ENCODE measurements at places on chromosomes 6 and 20.
A peak's percentile ranks its signal among the peaks of the same experiment; 100 is the strongest.

GRCh38 chr6:129860908-129861665, at the start of gene TMEM244:
Gene TMEM244 (minus strand): TSS chr6:129861315. CDS start chr6:129861188, 127 bp downstream.
- DNase-seq = peak; percentile 16

DNA sequence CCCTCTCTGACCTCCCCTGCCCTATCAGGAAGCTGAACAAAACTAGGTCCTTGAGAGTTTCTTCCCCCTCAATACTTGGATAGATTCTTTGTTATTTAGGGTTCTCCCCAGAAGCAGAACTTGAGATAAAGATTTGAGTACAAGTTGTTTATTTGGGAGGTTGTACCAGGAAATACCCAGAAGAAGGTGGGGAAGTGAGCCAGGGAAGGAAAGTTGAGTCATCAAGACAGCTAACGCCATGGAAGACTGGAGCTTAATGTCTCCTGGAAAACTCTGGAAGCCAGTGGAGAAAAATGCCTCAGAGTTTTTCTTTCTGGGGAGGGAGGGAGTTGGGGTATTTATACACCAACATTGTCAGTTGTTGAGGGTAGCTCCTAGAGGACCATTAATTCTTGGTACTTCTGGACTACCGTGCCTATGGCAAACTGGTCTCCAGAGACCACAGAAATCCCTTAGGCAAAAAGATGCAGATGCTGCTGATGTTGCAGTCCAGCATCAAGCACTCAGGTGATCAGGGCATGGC, 102.6 kb upstream of the ZFP64 start:
- DNase-seq = no peak

DNA sequence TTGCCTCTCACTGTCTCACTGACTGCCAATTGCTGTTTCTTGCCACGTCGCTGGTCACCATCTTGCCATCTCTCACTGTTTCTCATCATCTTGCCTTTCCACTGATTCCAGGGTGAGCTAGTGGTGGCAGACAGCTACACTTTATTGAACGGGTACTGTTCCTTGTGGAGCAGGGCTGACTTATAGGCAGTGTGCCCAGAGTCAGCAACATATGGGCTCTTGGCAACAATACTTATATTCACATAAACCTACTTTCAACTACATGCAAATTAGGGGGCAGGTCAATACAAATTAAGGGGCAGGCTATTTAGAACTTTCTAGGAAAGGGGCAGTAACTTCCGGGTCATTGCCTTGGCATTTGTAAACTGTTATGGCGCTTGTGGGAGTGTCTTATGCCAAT, 186.2 kb upstream of the SYNDIG1 start:
- no peak for DNase-seq

- no peak for DNase-seq
Observed at GRCh38 chr6:137227871-137228302, 8.7 kb upstream of the IFNGR1 start.

DNA sequence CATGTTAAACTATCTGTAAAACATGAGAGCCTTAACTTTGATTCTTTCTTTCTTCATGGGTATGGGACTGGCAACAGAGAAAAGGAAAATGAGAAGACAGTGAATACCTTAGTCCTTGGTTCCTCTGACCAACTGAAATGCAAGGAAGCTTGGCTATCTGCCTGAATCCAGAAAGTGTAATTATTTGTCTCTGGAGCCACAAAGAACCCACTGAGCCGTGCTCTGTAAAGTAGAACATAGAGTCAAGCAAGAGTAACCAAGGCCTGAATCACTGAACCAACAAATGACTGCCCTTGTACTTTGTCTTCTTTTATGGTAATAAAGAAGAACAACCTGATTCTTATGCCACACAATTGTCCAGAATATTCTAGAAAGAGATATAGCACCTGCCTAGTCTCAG, 27.6 kb downstream of the PKHD1 start:
- no peak for DNase-seq

GRCh38 chr6:164258421-164258820, 843.9 kb downstream of the QKI start:
- DNase-seq = no peak

GRCh38 chr20:5222919-5223634, 93.7 kb downstream of the PROKR2 start:
- DNase-seq = peak; percentile 74

DNA sequence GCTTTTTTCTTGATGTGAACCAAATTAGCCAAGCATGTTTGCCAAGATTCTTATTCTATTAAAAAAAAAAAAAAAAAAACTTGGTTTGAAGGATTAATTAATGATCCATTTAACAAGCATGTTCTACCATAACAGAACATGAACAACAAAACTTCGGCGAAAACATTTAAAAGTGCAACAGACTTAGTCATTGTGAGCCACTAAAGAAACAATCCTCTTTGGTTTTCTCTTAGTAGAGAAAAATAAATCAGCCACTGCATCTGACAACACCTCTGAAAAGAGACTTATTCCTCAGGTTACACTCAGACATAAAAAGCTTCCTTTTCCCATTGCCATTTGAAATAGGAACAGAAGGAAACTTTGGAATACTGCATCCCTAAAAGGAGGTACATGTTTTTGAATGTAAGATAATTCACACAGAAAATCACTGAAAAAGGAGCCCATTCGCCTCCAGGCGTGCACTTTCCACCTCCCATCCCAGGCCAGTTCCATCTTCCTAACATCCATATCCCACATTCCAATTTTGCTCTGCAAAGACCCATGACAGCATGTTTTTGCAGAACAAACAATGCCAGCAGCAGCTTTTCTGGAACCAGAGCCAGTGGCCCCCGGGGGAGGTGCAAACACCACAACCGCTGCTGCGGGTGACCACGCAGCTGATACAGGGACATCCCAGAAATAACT, 79.5 kb downstream of the ZMYND8 start:
- DNase-seq = no peak

GRCh38 chr6:103799971-103800670, 1059.6 kb downstream of the HACE1 start:
- DNase-seq = no peak

DNA sequence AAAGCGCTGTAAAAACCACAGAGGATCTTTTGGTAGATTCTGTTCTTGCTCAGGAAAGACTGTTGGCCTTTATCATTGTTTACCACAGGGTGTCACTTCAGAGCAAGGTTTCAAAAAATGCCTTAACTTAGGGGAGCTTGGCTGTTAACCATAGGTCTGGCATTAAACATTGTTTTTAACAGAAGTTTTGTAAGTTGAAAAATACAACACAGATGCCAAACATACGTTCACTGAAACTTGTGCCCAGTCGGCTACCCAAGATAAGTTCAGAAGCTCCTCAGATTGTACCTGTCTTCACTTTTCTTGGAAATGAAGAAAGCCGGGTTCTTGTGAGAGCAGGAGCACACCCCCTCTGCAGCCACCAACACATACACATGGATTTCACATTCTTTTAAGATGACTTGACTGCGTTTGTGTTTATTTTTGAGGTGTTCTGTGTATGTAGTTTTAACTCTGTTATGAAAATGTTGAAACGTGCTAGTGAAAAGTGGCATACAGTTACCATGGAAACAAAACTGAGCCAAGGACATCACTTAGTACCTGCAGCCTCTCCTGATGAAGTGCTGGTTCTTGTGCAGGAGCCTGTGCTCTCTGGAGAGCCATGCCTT, 64.9 kb downstream of the SYCP2L start:
- no peak for DNase-seq

DNA sequence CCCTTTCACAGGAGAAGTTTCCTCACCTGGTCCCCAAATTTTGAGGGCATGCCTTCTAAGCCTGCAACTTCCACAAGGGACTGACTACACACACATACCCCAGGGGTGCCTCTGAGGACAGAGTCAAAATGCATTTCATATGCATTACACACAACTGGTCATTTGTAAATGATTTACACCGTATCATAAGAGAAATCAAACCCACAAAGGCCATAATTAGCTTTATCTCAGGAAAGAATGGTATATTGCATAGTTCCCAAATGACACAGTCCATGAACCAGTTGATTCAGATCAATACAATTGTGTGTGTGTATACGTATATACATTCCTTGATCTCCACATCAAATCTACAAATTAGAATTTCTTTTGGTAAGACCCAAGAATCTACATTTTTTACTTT, 203.3 kb upstream of the PRDM1 start:
- DNase-seq = no peak

GRCh38 chr6:167238694-167239467, 52.2 kb upstream of the UNC93A start:
- no peak for DNase-seq

- DNase-seq = no peak
Observed at GRCh38 chr6:92684386-92684785, 735.0 kb downstream of the EPHA7 start.

- no peak for DNase-seq
Observed at GRCh38 chr6:8225113-8225512, 122.8 kb upstream of the EEF1E1 start.

- peak; percentile 31 for DNase-seq
Observed at GRCh38 chr6:40999569-40999968, 39.5 kb downstream of the UNC5CL start.

- DNase-seq = no peak
Observed at GRCh38 chr6:87174078-87174579, 18.8 kb downstream of the ZNF292 start.

DNA sequence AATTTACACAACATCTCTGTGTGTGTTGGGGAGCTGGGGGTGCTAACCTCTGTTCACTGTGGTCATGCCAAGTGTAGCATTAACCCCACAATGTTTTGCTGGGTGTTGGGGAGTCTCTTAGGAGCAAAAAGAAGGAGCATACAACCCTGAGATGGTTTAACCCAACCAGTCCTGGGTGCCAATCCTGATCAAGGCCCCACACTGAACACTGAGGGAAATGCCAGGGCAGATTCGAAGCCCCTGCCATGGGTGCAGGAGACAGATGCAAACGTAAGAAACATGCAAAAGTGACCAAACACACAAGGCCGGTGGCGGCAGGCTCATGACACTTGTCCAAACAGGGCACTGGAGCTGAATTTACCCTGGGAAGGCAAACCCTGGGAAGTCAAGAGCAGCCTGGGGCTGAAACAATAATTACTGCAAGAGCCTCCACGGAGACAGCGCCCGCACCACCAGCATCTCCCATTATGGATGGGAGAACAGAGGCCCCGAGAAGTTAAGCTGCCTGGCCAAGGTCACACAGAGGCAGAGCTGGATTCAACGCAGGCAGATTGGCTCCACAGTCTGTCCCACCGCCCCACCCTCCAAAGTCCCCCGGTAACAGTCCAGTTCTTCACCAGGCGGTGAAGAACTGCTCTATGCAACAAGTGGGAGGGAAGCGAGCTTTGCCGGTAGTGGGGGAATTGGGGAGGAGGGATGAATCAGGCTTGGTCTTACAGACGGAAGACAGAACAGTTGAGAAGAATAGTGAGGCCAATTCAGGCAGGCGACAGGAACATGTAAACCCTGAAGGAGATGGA, 8.5 kb downstream of the ACSS1 start:
- DNase-seq = no peak

GRCh38 chr6:166419717-166420116, 37.0 kb upstream of the MPC1 start:
- no peak for DNase-seq

- DNase-seq = no peak
Observed at GRCh38 chr6:47161176-47161687, 119.1 kb upstream of the ADGRF1 start.

GRCh38 chr6:10355115-10355702, 59.7 kb downstream of the TFAP2A start:
- no peak for DNase-seq

GRCh38 chr6:19380293-19380692, 456.9 kb upstream of the ID4 start:
- no peak for DNase-seq

GRCh38 chr6:74611220-74611619, 594.6 kb downstream of the COL12A1 start:
- no peak for DNase-seq

DNA sequence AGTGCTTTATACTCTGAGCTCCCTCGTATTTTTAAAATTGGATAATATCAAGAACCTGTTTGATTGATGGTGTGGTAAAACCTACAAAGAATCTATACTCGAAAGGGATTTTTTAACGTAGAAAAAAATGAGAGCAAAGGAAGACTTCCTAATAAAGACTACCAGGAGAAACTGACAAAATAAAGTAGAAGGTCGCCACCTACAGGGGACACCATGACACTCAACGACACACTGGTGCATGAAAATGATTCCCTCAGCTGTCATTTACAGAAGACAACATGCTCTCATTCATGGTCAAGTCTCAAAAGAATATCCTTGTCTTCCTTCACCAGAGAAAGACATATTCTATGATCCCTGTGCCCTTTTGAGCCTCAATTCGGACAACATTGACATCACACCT, 10.1 kb upstream of the NHSL1 start:
- peak; percentile 75 for DNase-seq

DNA sequence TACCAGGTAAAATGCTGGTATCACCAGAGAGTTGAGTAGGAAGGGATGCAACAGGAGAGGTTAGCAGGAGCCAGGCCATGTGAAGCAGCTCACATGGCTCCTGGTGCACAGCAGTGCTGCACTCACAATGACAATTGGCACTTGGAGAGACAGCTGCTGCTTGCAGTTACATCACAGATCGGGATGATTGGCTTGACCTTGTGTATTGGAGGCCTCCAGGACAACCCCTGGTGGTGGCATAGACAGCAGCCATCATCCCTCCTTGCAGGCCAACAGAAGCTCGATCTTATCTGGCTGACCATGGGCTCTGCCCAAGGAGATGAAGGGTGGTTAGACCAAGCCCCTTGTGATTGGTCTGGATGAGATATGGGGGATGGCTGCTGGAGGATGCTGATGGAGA, 73.0 kb downstream of the EYA2 start:
- no peak for DNase-seq

DNA sequence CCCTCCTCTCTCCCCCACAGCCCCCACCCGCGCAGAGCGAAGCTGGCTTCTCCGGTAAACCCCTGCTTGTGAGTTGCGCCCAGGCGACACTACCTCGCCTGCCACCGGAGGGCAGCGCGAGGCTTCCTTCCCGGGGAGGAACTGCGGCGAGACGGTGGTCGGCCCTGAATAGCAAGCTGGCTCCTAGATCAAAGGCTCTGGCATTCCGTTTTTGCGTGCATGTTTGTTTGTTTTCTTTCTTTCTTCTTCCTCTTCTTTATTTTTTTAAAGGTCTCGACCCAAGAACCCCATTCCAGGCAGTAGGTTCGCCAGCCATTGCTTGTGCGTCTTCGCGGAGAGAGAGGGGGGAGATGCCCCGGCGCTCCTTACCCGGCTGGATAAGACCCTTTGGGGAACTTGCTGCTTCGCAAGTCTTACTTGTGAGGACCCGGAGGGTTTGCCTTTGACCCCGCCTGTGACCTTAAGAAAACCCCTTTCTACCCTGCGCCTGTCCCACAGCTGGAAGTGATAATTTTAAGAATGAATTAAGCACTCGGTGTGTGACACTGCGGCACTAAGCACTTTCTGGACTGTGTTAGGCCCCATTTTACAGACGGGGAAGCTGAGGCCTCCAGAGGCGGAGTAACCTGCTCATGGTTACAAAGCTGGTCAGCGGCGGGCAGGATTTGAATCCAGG, 92.7 kb upstream of the SIRPA start:
- peak; percentile 66 for DNase-seq

DNA sequence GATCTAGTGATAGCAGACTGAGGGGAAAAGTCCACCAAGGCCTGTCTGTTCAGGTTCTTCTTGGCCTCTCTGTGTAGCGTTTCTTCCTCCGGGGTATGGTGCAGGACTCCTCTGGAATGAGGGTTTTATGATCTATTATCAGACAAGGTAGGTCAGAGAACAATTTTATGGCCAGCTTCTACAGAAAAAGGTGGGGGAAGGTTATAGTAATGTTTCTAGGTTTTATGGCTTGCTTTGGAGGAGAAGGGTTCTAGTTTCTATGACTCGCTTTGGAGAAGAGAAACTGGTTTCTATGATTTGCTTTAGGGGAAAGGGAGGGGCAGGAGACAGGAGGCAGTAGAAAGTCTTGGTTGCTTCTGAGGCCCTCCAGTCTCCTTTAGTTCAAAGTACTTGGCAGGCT, 144.8 kb upstream of the LAMA2 start:
- no peak for DNase-seq

GRCh38 chr6:43963203-43963602, 164.0 kb downstream of the MRPL14 start:
- no peak for DNase-seq

Data from activated CD8-positive, alpha-beta T cell treated with anti-CD3 and anti-CD28 coated beads for 36 hours (primary cell).